AG09309 (cell line): ENCODE measurements at places on chromosomes 3 and 15.

- no peak for DNase-seq
Measured at GRCh38 chr15:69143756-69144436, 16.5 kb upstream of the GLCE start.

DNA sequence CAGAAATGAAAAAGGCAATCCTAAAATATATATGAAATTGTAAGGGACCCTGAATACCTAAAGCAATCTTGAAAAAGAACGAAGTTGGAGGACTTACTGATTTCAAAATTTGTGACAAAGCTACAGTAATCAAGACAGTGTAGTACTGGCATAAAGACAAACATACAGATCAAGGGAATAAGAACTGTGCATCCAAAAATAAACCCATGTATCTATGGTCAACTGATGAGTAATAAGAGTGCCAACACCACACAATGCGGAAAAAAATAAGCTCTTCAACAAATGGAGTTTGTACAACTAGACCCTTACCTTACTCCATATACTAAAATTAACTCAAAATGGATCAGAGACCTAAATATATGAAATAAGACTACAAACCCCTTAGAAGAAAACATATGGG is 29.6 kb downstream of the GSK3B start:
- no peak for DNase-seq

GRCh38 chr15:100464256-100464655 is 64.5 kb downstream of the CERS3 start:
- no peak for DNase-seq

- no peak for DNase-seq
Measured at GRCh38 chr3:154872074-154872473, 208.0 kb upstream of the MME start.

GRCh38 chr15:92184679-92185230 is 208.9 kb upstream of the ST8SIA2 start:
- no peak for DNase-seq

- DNase-seq: no peak
Measured at GRCh38 chr3:44669760-44670159, 21.2 kb downstream of the ZNF35 start.

DNA sequence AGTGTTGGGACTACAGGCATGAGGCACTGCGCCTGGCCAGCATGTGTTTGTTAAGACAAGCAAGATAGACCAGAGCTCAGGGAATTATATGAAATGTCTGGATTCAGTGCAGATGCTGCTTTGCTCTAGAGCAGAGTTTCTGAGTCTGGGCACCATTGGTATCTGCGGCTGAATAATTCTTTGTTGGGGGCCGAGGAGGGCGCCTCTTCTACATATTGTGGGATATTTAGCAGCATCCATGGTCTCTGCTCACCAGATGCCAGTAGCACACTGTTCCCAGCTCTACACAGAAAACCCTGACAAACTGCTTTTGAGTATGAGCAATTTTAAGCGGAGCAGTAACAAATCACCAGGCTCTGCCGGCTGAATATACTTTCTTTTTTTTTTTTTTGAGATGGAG is 3.6 kb upstream of the LDHAL6B start:
- DNase-seq: no peak

DNA sequence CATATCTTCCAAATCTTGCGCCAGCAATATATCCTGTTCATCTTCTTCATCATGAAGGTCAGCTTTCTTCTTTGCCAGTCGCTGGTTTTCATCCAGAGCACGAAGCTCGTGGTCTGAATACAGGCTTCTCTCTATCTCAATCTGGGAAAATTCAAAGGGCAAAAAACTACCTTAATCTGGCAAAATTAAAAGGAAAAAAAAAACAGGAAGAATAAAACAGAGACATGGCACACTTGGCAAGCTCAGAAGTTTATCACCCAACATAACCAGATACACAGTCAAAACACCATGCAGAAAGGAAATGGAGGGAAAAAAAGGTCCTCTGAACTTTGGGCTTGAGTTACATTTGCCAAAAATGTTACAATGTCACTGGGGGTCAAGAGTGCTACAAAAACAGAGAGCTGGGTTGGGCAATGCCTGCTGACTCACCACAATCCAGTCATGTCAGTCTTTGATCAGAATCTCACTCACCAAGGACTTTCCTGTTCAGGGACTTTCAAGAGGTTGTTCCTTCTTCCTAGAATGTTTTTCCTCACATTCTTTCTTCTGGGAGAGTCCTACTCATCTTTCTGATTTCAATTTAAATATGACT is 1.5 kb downstream of the MRPL46 start:
- DNase-seq: peak; percentile 16

DNA sequence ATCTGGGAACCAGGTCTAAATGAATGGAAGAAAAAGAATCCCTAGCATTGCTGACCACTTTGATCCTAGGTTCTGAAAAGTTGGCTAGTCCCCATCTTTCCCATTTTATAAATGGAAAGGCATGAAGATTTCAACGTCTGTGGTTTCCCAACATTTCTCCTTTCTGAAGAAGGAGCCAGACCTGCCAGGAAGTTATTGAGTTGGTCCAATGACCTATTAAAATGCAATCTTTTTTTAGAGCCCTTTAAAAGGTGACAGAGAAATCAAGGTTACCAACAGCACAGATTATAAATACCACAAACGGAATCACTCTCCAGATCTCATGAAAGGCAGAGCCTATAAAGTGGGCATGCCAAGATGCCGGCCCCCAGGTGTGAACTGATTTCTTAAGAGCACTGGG is 505.6 kb upstream of the THBS1 start:
- peak; percentile 72 for DNase-seq

DNA sequence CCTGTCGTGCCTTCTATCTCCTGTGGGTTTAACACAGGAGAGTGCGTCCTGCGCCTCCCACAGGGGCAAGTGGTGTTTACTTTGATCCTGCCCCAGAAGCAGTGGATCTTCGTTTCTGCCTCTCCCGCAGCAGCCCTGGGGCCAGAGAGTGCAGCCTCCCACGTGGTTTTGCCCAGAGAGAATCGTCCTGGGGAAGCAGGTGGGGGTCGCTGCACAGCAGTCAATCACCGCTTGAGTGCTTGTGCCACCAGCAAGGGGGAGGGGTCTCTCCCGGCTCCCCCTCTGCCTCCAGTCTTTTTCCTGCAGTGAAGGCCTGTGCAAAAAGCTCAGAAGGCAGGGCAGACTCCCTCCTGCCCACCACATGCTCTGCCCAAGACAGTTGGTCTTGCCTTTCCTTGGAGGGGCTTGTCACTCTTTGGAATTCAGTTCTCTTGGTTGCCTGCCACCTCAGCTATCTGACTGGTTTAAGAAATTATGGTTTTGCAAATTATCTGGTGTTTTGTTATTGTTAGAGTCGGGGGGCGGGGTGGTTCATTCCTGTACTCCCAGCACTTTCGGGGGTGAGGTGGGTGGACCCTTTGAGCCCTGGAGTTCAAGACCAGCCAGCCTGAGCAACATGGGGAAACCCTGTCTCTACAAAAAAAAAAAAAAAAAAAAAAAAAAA is 26.9 kb downstream of the STOML1 start:
- no peak for DNase-seq

DNA sequence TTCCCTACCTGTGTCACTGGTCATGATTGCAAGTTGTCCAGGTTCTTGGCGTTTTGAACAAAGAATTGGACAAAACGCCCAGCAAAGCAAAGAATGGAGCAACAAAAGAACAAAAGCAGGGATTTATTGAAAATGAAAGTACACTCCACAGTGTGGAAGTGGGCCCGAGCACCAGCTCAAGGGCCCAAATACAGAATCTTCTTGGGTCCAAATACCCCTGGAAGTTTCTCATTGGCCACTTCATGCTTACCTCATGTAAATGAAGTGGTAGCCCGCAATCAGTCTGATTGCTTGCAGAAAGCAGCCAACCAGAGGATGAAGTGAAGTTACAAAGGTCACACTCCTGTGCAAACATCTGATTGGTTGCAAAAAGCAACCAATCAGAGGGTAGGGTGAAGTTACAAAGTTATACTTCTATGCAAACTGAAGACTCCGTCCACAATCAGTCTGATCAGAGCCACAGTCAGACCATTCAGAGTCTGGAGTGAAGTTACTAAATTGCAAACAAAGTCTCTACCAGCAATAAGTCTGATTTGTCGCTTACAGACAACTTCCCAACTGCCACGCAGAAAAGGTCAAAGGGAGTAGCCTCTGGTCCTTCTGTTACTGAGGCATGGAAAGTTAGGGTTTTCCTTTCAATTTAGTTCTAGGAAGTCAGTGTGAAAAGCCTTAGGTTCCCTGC is 8.3 kb upstream of the TM4SF1 start:
- DNase-seq: no peak

DNA sequence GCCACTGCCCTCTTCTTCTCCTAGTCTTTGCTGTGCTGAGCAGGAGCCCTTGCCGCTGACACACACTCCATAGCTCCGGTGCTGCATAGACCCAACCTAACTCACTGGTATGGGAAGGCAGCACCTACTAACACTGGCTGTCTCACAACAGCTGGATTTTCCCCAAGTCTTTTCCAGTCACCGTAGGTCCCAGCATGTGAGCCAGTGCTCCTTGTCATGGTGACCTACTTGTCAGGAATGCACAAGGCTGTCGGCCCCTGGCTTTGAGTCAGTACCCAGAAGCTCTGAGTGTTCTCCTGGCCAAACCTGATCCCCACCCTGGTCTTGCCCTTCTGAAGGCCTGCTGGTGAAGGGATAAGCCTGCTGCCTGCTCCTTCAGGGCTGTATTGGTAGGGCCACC is 25.7 kb downstream of the AMOTL2 start:
- no peak for DNase-seq

DNA sequence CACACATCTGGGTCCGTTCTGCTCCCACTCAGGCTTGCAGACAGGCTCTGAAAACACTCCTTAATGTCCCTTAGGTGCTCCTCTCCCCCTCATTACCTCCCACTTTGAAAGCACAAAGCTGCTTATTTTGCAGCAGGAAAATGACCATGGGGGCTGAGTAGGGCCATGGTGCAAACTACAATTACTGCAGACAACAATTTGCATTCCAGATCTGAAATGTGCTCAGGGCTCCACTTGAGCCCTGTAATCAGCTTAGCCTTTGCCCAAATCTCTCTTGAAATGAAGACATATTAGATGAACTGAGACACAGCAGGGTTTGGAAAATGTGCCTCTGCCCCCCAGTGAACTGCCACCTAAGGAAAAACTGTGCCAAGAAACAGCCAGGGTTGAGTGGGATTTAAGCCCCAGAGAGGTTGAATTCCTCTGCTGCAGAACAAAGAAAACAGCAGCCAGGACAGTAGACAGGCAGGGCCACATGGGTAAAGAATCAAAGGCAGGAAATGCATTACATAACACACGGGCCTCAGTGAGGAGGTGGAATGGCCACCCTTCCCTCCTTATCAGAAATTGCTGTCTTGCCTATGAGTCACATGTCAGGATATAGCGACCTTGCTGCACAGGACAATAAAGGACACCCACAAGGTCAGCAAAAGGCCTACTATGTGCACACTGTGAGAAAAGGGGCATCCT is 126.8 kb upstream of the ARHGEF3 start:
- DNase-seq: no peak

GRCh38 chr3:68973639-68974038 is 39.8 kb downstream of the EOGT start:
- no peak for DNase-seq

- no peak for DNase-seq
Measured at GRCh38 chr3:121855555-121855954, 20.5 kb downstream of the EAF2 start.

GRCh38 chr3:127419641-127420553 is 132.1 kb upstream of the PRR20G start:
- DNase-seq: no peak

- no peak for DNase-seq
Measured at GRCh38 chr3:178201714-178202113, 334.5 kb upstream of the KCNMB2 start.

GRCh38 chr3:153640689-153641665 is 479.0 kb downstream of the RAP2B start:
- DNase-seq: no peak

DNA sequence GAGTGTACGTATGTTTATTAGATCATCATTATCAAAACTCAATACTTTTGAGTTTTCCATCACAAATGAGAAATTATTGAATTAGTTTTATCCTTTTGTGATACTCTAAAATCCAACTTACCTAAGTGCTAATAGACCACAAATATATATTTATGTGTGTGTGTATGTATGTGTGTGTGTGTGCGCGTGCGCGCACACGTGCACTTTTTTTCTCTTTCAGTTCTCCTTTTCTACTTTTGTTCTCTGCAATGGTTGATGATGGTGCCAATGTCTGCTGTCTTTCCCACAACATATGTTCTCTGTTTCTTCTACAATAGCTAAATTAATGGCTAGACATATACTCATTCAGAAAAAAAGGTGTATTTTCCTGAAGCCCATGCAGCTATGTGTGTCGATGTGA is 571.6 kb upstream of the ARPP21 start:
- DNase-seq: no peak

DNA sequence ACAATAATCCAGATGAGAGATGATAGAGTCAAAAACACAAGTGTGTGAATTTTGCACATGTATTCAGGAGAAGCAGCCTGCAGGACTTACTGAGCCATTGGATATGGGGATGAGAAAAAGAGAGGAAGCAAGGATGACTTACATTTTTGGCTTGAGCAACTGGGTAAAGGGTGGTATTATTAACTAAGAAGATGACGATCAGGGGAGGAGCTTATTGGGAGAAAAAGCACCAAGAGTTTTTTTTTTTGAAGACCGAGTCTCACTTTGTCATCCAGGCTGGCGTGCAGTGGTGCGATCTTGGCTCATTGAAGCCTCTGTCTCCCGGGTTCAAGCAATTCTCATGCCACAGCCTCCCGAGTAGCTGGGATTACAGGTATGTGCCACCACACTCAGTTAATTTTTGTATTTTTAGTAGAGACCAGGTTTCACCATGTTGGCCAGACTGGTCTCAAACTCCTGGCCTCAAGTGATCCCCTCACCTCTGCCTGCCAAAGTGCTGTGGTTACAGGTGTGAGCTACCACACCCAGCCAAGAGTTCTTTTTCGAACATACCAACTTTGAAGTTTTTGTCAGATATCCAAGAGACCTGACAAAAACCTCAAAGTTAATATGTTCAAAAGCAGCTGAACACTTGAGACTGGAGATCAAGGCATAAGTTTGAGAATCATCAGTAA is 14.8 kb upstream of the SH3BP5 start:
- no peak for DNase-seq

DNA sequence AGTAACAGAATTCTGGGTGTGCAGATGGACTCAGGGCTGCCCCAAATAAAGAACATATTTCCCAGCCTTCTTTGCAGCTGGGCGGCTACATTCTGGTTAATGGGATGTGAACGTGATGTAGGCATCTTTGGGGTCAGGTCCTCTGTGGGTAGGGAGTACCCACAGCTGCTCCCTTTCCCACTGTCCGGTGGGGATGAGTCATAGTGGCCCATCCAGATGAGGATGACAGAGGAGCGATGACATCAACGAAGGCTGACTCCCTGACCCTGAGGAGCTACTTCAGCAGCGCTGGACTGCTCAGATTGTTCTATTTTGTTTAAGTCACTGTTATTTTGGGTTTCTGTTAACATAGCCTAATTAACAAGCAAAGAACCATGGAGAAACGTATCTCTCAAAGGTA is 38.0 kb downstream of the SRPRB start:
- no peak for DNase-seq

- DNase-seq: no peak
Measured at GRCh38 chr3:143979813-143980212, 8.2 kb downstream of the DIPK2A start.
